Stimulated activated CD4-positive, alpha-beta T cell treated with anti-CD3 and anti-CD28 coated beads, Interleukin-12 subunit alpha, Interleukin-12 subunit beta, amount 100 ng/mL, for 4 hours (primary cell): ENCODE measurements at places on chromosomes 4 and X.

- DNase-seq, result no peak
Measured at GRCh38 chr4:165726831-165727230, 146.2 kb upstream of the TLL1 start.

- no peak for DNase-seq
Measured at GRCh38 chrX:7435822-7436221, 287.9 kb upstream of the PUDP start.

DNA sequence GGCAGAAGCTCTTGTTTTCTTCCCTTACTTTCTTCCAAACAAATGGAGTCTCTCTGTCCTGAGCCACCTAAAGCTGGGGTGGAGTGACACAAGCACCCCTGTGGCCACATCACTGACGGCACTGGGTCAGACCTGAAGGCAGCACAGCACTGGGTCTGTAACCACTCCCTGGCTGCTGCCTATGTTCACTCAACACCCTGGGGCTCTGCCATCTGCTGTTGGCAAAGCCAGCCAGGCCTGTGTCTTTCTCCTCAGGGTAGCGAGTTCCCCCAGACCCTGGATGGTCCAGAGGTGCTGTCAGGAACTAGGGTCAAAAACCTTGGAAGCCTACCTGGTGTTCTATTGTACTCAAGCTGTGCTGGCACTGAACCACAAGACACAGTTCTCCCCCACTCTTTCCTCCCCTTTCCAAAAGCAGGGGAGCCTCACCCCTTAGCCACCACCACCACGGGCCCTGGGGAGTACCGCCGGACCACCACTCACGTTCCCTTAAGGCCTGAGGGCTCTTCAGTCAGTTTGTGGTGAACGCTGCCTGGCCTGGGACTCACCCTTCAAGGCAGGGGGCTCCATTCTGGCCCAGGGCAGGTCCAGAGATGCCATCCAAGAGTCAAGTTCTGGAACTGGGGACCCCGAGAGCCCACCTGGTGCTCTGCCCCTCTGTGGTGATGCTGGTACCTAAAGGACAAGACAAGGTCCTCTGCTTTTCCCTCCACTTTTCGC, 31.5 kb downstream of the TMEM271 start:
- no peak for DNase-seq

DNA sequence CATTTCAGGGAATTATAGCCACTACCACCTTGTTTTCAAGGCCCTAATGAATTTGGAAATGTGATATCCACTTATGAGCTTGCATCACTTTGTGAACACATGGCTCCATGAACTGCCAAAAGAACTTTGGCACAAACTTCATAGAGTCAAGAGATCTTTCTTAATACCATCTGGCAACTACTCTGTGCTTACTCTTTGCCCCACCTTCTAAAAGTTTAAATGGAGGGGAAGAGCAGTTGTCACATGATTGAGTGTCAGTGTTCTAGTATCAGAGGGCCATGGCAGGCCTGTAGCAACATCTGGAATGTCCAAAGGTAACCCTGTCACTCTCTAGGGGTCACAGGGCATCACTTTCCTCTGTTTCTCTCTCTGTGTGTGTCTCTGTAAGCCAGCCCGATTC, 2.6 kb upstream of the ADH1B start:
- no peak for DNase-seq

- no peak for DNase-seq
Measured at GRCh38 chrX:100864657-100865391, 9.3 kb downstream of the NOX1 start.
